ENCODE measurements at places on chromosomes 7 and 10.

DNA sequence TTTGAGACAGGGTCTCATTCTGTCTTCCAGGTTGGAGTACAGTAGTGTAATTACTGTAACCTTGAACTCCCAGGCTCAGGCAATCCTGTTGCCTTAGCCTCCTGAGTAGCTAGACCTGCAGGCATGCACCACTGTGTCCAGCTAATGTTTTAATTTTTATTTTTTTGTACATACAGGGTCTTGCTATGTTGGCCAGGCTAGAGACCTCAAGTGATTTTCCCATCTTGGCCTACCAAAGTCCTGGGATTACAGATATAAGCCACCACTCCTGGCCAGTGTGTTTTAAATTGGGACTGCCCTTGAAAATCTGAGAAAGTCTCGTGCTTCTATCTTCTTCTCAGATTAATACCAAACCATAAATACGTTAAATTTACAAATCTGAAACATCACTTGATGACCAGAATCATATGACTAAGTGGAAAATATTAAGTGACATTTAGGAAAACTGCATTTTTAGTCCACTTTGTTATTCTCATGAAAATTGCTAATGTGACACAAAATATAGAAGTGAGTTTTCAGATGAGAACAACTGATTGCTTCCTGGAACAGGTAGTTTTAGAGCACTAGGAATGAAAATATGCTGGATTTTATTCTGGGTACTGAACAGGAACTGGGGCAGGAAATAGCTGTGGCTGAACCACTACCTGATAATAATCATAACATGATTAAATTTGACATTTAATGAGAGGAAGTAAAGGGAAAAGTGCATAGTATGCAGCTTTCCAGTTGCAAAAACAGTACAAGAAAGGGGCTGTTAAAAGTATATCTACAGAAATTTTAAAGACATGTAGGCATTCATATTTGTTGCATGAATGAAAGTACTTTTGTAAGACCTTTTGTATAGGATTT lies 4.2 kb downstream of the PHTF2 start:
- peak; percentile 66 for DNase-seq

DNA sequence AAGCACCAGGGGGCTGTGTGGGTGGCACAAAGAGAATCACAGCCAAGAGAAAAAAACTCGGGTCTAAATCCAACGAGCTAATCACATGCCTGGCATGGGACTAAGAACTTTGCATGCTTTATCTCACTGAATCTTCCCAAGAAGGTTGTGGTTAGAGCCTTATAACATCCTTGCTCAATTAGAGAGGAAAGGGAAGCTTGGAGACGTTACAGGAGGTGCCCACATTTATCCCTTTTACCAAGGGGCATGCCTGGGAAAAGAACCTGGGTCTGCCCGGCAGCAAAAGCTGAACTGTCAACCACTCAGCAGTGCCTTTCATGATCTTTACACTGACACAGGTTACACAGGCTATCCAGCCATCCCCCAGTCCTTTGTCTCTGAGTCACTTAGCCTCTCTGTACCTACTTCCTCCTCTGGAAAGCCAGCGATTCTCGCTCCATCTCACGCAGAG lies 190.1 kb downstream of the PRPF18 start:
- peak; percentile 71 for DNase-seq

DNA sequence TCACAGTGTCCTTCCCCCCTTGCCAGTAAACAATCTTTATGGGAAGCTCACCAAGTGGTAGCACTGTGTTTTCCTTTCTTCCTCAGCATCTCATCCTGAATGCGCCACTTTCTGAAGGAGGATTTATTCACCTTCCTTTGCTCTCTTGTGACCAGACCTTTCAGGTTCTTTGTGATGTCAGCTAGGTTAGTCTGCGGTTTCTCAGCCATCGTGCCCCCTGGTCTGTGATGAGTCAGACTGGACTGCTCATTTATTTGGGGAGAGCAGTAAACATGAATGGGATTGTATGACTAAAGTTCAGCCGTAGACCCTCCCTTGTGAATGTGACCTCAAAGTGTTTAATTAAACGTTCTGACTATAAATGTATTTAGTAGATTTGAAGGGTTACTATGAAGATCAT lies 235.1 kb upstream of the CELF2 start:
- DNase-seq = peak; percentile 30

DNA sequence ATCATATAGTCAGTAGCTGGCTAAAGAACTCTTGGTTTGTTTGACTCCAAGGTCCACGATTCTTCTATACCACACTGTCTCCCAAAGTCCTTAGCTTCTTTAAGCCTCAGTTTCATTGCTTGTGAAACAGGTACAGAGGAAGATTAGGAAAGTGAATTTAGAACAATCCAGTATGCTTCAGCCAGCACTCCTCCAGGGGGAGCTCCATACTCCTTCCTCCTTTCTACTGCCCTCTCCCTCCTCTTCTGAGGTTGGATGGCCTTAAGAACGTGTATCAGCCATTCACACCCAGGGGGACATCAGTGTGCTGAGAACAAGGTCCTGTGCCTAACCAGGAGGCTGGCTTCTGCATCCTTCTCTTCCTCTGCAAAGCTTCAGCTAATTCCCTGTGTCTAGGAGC lies 54.8 kb upstream of the CALD1 start:
- DNase-seq = peak; percentile 75

DNA sequence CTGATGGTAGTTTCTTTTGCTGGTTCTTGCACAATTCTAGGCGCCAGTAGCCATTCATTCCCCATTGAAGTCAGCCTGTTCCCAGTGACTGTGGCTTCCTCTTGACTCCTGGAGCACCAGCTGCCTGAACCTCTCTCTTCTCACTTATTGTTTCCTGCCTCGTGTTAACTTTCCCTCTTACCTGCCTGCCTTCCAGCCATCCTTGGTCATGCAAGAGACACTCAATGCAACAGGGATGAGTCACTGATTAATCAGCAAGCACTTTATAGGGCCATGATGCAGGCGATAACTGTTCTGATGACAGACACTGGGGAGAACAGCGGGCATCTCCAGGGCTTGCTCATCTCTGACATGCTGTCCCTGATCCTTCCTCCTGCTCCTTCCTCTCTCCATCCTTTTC lies 122.0 kb downstream of the PLCE1 start:
- DNase-seq = no peak

DNA sequence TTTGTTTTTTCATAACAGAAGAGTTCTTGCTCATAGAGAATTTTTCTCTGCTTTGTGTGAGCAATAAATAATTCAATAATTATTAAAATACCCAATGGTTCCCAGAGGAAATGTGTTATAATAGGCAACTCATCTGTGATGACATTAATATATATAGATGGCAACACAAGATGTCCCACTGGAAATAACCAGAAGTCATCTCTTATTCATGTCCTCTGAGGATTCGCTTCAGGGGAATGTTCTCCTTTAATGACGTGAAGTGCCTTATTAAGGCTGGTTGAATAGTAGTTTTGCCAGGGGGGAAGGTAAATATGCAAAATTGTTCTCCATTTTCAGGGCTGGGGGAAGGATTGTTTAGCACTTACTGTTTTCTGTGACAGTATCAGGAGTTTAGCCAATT lies 3.1 kb downstream of the SLC39A12 start:
- no peak for DNase-seq

DNA sequence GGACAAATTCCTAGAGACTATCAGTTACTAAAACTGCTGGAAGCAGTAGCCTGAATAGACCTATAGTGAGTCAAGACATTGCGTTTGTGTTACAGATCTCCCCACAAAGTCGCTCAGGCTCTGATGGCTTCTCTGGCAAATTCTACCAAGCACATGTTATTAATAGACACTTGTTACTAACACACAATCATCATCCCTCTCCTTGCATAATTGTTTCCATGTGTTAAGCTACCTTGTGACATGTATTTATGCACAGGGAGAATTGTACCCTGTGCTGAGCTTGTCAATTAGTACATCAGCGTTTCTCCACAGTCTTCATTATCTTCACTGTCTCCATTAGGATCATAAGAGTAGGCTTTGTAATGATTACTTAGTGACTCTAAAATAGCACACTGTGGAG lies 31.2 kb downstream of the DYNC2I1 start:
- DNase-seq = no peak
